ENCODE measurements at places on chromosomes 2 and 18.

DNA sequence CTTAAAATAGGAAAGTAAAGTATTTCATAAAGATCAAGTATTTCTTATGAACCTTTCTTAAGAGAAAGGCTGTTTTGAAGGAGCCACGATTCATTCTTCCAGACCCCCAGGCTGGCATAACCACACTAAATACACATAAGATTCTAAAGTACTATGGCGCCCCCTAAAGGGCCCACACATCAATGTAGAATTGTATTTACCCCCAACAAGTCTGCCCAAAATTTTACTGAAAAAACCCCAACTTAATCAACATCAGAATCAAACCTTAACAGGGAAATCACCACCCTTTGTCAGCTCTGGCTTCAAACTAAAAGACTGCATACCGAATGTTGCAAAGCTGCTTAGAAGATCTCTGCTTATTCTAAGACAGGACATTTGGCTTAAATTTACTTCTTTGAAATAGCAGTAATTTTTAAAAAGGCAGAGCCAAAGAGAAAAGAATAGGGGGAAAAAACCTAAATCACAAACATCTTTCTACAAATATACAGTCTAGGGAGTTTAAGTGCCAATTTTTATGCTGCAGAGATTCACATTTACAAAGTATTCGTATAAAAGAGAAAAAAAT lies 20.4 kb upstream of the BCL2 start:
- DNase-seq = peak; percentile 53

DNA sequence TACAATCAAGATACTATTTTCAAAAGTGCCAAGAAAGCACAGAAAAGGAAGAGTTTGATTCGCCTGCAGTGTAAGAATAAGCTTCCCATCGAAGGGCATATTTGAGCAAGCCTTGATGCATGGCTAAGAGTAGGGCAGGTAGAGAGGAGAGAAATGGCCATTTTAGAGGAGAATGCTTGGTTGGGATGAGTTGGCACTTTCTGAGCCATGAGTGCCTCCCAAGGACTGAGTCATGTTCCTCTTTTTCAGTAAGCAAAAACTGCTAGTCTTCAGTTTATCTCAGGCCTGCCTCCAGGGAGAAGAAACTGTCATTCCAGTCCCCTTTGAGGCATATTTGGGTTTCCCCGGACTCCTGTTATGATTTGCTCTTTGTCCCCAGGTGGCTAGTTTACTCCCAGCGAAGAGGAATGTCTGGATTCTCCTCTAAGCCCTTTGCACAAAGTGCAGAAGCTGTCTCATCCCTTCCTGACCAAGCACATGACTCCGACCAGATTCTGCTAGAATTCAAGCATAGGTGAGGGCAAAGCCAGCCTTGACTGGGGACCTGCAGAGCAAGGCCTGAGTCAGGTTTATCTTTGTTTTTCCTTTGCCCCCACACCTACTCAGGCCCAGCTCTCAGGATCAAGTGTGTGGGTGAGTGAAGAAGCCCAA lies 115.2 kb downstream of the TTC32 start:
- DNase-seq = no peak

DNA sequence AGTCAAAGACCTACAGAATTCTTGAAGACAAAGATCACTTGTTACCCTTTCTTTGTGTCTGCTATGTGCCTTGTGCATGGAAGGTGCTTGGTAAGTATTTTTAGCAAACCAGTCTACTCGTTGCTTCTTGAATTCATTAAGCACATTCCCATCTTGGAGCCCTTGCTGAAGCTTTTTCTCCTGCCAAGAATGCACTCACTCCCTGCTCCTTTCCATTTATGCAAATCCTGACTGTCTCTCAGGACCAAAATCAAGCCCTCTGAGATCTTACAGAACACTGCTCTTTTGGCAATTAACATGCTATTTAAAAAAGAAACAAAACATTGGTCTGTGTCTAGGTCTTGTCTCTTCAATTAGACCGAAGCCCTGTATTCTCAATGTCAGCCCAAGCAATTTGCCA lies 75.8 kb downstream of the CLHC1 start:
- no peak for DNase-seq

DNA sequence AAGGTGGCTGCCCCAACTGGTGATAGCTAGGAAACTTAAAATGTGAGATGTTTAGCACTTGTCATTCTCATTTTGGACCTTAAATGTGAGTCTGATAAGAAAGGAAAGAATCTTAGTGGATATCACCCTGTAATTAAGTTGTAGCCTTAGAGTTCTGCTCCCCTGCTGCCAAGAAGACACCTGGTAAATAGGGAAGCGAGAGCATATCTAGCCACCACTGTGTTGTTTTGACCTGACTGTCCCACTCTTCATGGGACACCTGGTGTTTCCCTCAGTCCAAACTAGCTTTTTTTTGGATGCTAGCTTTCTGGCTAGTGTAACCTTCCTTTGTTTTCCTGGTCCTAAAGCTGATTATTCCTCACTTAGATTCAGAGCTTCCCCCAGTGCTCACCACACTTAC lies 357.6 kb downstream of the RAD51AP2 start:
- DNase-seq = no peak

DNA sequence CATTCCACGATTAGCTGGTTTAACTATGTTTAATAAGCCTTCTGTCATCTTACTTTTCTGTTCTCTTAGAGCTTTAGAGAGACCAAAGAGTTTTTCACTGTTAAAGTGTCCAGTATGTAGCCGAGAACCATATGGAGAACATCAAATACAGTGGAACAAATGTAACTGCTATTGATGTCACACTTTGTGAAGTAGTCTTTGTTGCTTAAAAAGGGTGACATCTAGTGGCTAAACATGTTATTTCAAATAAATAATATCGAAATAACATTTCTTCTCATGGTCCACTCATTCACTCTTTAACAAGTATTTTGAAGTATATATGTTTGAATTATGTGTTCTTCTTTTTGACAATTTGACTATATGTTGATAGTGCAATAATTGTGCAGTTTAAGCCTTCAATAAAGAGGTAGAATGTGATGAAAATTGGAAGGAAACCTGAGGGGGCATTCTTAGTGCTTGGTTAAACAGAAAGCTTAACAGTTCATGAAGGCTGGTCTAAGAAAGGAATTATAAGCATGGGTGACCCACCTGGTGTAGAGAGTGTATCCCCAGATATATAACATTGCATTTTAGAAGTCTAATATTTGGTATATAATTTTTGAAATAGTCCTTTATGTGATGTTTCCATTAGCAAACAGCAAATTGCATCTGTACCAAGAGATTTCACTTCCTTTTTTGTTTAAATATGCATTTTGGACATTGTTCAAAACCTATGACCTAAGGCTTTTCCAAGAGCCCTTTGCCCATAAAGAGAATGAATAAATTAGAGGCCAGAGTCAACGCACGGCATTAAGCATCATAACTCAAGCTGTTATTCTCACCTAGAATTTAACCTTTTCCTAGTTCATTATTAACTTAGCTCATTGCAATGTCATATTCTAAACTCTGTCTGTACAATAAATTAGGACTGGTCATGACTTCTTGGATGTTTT lies 112.1 kb downstream of the KYNU start:
- no peak for DNase-seq

GRCh38 chr2:63444565-63445288 lies 143.6 kb downstream of the WDPCP start:
- no peak for DNase-seq

DNA sequence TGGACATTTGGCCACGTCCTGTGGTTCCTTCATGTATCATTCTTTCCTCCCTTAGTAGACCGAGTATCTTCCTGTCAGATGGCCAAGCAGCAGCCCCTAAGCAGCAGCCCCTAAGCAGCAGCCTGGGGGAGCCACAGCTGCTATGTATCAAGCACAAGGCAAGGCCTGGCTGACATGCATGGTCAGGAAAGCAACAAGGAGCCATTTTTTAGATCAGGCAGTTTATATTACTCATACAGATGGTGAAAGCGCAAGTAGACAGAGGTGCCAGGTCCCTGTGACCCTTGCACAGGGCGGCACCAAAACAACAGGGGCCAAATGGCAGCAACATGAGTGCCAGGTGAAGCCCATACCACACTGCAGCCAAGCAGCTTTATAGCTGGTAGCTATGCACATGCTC lies 22.1 kb downstream of the CHCHD5 start:
- no peak for DNase-seq

- DNase-seq = no peak
Observed at GRCh38 chr18:6891788-6892187, 162.3 kb downstream of the ARHGAP28 start.

- no peak for DNase-seq
Observed at GRCh38 chr2:30236591-30237238, 5.4 kb downstream of the LBH start.

DNA sequence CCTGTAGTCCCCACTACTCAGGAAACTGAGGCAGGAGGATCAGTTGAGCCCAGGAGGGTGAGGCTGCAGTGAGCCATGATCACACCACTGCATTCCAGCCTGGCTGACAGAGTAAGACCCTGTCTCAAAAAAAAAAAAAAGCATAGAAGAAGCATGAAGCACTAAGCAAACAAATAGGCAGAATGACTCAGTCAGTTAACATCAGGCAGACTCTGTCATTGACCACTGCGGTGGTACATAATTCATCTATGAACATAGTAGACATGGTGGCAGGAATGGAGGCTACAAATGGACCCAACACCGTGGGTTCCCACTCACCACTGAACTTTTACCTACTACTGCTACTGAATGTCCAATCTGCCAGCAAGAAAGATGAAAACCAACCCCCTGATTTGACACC lies 7.6 kb upstream of the ASXL2 start:
- no peak for DNase-seq

DNA sequence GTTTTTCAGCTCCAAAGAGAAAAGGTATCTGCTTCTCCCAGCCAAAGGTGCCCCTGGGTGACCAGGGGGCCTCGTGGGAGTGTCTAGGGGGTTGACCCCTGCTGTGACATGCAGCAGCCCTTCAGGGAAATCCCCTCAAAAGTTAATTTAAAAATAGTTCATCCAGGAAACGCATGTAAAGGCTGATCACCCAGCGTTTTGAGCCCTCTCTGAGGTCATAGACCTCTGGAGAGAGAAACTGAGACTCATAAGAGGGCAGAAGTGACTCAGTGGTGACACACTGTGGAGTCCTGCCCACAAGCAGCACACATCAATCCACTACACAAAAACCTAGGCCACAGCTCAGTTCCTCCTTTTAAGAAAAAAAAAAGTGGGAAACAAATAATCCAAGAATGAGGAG lies 11.9 kb downstream of the GAL3ST2 start:
- peak; percentile 65 for DNase-seq

DNA sequence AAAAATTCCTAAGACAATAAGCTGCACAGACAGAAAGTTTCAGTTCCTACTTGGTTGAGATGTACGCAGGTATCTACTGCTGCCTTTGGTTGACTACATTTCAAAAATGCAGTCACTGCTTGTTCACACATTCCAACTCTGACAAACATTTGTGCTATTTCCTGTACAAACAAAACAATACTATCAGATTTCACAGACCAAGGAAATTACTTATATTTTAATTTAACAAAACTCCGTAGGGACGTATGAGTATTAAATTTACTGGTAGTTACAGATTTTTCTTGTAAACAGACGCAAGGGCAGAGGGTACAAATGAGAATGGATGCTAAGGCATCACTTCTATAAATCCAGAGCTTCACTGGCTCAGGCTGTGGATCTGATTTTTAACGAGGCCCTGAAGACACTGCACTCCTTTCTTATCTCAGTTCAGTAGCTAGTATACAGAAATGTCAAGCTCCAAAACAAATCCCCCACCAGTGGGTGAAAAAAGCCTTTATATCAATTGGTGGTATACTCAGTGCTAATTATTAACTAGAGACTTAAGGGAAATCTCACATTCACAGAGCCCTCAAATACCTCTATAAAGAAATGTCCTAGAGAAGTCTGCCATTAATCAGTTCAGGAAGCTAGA lies 31.7 kb upstream of the TTC32 start:
- DNase-seq = no peak

DNA sequence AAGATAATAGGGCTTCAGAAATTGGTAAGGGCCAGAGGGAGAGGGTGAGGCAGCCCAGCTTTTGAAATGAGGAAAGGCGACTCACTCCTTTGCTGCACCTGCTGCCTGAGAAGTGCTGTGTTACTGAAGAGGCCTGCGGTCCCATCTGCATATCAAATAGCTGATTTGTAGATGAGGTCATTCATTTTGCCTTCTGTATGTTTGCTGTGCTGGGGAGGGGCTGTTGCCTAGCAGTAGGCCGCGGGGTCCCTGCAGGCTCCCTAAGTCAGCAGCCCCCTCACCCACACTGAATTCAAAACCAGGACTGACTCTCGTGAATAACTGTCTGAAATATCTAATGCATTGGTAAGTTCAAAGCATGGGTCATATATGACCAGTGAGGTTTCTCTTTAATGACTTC lies 377.2 kb downstream of the SOX11 start:
- DNase-seq = no peak

All from activated CD4-positive, alpha-beta T cell treated with anti-CD3 and anti-CD28 coated beads for 48 hours (primary cell).